Hepatocyte (in vitro differentiated cells): ENCODE measurements at places on chromosomes 1 and 21.

DNA sequence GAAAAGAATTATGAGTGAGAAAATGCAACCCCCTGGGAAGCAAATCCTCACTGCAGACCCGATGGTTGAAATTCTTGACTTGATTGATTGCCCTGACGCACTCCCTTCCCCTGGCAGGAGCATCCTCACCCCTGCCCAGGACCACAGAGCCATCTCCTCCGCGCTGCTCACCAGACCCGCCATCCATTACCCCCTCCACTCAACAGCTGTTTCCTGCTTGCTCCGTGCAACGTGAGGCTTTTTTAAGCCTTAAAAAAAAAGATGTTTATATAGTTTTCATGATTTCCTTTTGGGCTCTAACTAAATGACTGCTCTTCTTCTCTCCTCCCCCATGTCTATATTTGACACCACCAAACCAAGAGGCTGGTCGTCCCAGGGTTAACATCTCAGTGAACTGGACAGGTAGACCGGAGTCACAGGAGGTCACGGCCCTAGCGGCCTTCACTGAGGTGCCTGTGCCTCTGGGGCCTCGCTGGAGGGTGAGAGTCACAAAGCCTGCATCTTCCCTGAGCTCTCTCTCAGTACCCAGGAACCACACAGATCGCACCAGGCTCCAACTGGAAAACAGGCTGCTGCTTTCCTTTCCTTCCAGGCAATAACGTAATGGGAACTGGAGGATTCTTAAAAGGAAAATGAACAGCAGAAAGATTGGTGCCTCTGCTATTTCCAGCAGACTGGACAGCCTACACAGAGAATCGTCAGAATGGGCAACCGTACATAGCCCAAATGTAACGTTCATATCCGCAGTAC, 49.8 kb downstream of the ZBTB18 start:
- no peak for DNase-seq

DNA sequence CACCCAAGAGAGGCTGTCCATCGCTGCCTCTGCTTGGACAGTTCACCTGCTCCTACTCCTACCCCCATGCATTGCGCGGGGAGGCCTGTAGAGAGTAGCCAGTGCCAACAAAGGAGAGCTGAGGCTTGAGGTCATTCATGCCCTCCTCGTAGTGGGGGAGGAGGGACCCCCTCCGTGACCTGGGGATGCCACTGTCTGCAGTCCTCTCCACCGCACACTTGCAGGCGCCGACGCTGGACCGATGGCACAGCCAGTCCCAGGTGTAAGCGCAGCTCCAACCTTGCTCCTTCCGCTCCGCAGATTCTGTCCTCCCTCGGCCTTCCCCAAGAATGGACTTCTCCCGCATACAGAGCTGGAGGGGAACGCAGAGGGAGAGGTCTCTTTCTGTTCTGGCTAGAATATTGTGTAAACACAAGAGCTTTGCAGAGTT, 672 bp upstream of the PHLDA3 start:
- DNase-seq: no peak

- no peak for DNase-seq
Measured at GRCh38 chr1:165891111-165891860, 63.9 kb downstream of the UCK2 start.

DNA sequence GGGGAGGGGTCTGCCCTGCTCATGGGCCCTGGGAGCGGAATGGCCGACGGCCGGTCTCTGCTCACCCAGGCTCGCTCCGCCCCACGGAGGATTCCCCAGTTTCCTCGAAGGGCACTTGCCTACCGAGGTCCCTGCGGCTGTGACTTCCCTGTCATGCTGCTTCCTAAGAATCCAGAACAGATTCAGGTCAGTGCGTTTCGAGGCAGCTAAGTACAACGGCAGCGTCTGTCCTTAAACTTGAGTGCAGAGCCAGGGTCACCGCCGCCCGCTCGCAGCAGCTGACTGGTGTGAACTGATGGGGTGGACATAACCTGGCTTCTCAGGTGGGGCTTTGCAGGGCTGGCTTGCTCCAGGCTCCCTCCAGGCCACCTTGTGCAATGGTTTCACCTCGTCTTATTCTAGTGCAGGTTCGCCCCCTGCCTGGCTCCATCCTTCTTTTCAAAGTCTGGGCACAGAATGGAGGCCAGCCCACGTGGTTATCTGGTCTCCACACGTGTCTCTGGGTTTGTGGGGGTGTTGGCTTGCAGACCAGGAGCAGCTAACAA, 7.6 kb upstream of the C1orf174 start:
- DNase-seq: no peak

GRCh38 chr21:39186676-39187075, 3.4 kb upstream of the PSMG1 start:
- DNase-seq: no peak

GRCh38 chr1:168057355-168057754, 79.4 kb downstream of the GPR161 start:
- no peak for DNase-seq

- no peak for DNase-seq
Measured at GRCh38 chr21:42150474-42151085, 68.4 kb upstream of the ABCG1 start.

DNA sequence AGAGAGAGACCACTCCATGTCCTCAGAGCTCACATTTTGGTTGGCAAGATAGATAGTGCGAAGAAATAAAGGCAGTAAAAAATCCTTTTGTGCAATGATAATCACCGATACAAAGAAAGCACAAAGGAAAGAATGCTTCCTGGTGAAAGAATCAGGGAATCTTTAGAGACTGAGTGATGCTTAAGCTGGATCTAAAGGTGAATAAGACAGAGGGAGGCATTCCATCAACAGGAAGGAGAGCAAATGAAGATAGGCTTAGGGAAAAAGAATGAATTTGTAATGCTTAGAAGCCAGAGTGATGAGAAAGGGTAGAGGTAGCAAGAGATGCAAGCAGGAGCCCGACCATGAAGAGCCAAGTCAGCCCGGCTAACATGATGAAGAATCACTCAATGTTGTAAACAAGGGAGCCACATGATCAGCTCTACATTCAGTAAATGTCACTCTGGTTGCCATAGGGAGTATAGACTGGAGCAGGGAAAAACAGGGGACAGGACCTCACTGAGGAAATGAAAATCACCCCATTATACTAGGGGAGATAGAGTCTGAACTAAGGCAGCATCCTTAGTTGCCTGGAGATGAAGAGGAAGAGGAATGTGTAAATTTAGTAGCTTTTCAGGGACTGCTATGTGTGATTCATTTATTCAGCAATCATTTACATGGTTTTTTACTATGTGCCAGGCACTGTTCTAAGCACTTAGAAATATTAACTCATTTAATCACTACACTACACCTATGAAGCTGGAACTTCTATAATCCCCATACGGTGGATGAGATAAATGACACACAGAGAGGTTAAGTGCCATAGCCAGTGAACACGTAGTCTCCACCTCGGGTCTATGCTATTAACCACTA, 402.6 kb upstream of the NFIA start:
- no peak for DNase-seq

DNA sequence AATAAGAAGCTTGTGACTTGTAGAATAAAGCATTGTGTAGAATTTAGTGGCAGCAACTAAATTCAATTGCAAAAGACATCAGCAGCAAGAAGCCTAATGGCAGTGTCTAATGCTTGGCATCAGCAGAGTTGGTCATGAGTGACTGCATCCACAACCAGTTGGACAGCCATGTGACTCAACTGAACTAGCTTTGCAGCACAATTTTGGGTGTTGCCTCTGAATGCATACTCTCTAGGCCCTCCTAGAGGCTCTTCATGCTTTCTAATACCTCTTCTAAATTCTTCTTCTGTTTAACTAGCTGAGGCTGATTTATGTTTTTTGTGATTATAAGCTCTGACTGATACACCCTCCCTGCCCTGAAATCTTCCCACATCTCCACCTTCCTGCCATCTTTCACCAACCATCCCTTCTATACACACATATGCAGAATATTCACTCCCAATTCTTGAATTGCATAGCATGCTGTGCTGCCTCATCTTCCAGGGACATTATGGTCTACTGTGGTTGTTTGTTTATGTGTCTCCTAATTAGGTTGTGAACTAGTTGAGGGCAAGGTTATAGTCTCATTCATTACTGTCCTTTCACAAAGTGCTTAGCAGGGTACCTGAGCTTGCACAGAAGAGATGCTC, 266.7 kb upstream of the GJB5 start:
- no peak for DNase-seq

GRCh38 chr21:40047993-40048730, 180.9 kb downstream of the PCP4 start:
- no peak for DNase-seq

DNA sequence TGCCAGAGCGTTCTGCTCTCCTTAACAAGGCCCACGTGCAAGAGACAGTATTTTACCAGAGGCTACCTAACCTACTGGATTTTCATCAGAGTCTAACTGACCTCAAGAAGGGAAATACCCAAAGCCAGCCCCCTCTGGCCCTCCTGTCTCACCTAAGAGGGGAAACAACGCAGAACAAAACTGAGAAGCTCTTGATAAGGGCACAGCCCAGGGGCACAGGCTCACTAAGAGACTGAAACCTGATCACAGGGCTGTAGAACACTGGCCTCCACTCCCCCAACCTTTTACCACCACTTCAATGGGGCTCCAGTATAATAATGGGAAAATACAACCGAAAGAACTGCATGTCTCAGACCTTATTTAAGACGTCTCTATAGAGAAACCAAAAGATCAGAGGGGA, 449.5 kb upstream of the CAMK1G start:
- DNase-seq: no peak

DNA sequence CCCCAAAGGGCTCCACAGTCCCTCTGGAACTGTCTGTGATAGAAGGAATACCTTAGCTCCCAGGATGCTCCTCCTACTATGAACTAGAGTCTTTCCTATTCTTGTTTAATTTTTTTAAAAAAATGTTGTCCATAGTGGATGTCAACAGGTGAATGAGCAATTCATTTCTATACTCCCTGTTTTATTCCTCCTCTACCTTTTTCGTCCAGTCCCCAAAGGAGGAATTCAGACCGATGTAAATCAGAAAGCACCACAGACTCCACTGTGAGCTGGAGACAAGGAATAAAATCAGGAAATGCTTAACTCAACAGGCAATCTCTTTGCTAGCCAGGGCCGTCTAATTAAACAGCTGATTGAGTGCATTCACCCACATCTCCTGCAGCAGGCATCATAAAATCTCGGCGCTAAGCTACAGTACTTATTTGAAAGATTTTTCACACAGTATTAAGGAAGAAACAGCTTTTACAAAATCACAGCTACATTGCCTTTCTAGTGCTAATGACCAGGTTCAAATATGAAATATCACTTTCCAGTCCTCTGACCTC, 381.6 kb downstream of the SIPA1L2 start:
- DNase-seq: no peak

GRCh38 chr21:33036430-33037162, 10.9 kb downstream of the OLIG2 start:
- DNase-seq: no peak

DNA sequence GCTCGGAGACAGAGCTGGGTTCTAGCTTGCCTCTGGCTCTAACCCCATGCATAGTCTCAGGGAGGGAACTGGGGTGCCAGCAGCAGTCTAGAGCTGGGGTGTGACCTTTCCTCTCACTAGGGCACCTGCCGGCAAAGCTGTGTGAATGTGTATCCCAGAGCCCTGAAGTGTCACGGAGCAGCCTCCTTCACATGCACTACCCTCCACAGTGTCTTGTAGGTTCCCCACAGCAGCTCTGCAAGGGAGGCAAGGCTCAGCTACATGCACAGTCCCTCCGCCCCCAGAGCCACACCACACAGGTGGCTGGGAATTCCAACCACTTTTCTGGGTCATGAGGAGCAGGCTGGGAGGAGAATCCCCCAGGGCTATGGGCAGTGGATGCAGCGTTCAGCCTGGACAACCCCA, 7.7 kb upstream of the HPCA start:
- DNase-seq: no peak

DNA sequence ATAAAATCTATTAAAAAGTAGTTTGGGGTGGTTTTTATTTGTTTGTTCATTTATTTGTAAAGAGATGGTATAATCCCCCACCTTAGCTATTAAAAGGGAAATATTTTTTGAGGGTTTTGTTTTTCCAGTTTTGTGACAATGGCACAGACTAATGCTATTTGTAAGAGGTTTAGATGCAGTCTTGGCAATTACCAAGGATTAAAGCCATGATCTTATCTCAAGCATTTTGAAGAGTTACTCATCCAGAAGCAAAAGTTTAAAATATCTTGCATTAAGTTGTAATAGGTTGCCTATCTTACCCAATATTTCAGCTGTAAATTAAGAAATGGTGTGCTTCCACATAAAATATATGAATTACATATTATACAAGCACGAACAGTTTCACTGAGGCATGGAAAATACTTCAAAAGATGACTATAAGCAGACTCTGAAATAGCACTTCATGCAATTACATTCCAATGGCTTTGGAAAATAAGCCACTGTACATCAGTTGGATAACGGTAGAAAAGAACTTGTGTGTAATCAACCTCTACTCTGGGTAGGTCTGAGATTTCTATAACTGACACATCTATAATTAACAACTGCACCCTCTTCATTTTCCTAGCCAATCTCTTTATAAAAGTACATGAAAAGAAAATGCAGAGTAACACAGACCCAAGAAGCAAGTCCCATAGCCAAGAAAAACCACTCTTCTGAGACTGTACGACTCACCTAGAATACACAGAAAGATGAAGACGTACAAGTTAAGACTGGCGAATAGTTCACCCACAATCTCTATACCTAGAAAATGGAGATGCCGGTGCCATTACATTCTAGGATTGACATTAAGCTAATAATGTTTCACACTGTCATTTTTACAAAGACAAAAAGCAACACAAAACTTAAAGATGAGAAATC, 95.2 kb downstream of the PTPN14 start:
- no peak for DNase-seq

DNA sequence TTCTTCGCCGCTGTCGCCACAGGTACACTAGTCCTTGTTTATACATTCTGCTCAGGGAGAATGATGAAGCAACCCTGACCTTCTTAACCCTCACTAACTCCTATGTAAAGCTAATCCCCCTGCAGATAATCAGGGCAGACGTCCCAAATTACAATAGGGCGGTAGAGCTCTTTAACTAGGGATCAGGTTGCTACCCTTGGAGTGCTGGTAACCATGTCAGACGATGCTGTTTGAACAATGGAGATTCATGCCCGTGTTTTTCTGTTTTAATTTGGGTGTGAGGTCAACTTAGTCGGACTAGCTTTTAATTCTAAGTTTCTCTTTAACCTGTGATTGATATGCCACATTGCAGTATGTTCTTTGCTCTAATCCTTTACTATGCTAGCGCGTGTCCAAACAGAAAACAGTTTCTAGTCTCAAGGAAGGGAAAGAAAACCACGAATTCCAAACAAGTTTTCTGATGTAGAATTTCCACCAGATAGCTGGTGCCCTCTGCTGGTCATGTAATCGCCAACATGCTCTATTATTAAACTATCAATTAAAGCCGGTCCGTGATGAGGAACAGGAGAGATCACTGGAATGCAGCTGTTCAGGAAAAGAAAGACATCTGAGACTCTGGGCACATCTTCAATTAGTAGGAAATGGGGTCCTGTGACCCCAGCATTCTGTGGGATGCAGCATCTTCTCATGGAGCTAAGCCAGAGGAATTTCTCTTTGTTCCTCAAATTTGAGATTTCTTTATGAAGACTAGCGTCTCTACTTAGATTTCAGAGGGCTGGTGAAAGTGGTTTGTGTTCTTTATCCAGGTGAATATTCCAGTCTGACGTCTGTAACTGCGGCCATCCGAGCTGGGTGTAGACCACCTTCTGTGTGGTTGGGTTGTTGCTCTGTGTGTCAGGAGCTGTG, 18.3 kb upstream of the VAMP3 start:
- peak; percentile 85 for DNase-seq

- peak; percentile 50 for DNase-seq
Measured at GRCh38 chr1:155123801-155124200, 3.9 kb upstream of the EFNA1 start.

GRCh38 chr1:119634016-119634415, 14.1 kb downstream of the ZNF697 start:
- DNase-seq: no peak

GRCh38 chr1:9630331-9631111, 21.0 kb upstream of the PIK3CD start:
- no peak for DNase-seq
